RWPE2 (cell line): ENCODE measurements at places on chromosomes 4 and X.
A peak's percentile ranks its signal among the peaks of the same experiment; 100 is the strongest.

GRCh38 chrX:67784712-67785111 is 240.9 kb downstream of the AR start:
- DNase-seq = no peak

GRCh38 chrX:41273638-41274037 is 60.3 kb upstream of the DDX3X start:
- no peak for DNase-seq

DNA sequence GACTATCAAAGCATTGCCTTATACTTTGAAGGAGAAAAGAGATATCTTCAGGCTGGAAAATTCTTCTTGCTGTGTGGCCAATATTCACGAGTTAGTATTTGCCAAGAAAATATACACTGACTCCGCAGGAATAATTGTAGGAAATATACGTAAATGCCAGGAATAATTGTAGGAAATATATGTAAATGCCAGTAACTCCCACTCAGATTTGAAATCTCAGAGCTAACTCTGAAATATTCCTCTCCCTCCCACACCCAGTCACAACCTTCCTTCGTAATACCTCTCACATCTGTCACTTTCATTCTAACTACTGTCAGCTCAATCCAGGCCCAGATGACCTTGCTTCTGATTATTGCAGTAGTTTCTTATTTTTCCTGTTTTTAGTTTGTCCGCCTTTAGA is 73.5 kb downstream of the WDR19 start:
- no peak for DNase-seq

DNA sequence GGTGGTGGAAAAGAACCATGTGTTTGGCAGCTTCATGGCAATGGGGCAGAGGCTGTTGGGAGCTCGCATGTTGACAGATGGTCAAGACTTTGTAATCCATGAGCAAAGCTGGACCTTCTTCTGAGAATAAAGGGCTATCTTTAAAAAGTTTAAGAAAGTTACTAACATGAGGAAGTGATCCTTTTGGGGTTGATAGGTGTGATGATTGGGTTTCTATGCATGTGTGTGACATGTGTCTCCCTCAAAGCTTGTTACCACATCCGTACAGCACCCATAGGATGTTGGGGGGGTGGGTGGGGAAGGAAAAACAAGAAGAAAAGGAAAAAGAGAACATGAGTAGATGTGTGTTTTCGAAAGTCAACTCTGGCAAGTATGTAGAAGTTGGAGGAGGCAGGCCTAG is 123.0 kb upstream of the TLR3 start:
- DNase-seq = no peak

DNA sequence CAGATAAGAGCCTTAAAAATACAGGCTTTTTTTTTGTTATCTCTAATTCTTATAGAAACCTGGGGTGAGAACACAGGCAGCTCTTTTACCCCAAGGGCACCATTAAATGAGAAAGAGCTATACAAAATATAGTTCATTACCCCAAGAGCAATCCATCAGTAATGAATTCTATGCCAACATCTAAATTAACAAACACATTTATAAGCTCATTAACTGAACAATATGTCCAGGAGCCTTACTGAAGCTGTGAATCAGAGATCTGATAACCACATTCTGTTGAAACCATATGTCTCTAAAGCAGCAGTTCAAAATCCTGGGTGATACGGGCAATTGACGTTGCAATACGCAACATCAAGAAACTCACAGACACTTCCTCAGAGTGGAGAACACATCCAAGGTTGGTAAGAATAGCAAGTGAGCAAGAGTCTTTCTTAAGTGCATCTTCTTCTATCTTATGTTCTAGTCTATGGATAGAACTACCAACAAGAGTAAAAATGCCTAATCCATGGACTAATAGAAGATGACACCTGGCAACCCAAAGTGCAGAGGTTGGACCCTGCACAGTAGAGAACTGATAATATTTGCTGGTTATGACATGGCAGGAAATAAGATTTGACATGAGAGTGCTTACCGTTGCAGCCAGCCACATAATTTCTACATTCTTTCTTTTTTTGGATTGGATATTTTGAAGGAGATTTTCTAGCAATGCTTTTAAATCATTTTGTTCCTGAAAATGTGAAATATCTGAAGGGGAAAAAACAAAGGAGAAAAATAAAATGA is 449.3 kb downstream of the IL15 start:
- no peak for DNase-seq

GRCh38 chr4:57071326-57071725 is 38.9 kb downstream of the IGFBP7 start:
- DNase-seq = no peak

- no peak for DNase-seq
Measured at GRCh38 chrX:130669233-130669632, 233.8 kb downstream of the ENOX2 start.

GRCh38 chr4:185840201-185840600 is 28.2 kb upstream of the SORBS2 start:
- no peak for DNase-seq

GRCh38 chr4:86294883-86295282 is 65.0 kb downstream of the MAPK10 start:
- DNase-seq = no peak

DNA sequence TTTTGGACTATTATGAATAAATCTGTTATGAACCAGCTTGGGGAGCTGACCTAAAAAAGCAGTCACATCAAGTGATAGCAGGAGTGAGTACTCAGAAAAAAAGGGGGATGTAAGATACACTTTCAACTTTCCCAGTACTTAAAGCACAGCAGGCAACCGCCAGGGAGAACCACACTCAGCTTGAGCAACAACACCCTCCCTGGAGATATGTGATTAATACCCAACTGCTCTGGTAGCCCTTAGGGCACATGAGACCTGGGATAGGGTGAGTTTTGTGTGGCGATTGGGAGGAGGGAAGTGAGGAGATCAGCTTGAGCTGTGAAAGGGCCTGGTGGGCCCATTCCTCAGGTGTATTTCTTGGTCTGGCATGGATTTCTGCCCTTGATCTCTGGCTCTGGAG is 220.3 kb upstream of the SFRP2 start:
- no peak for DNase-seq

DNA sequence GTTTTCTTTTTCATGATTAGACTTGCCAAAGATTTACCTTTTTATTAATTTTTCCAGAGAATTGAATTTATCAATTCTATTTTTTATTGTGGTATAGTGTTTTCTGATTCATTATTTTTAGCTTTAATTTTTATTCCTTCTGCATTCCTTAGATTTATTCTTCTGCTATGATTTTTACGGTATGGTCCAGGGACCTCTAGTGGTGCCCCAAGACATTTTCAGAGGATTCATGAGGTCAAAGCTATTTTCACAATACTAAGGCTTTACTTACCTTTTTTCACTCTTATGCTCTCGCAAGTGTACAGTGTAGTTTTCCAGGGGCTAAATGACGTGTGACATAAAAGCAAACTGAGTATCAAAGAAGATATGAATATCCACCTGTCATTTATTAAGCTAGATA is 8.0 kb downstream of the RADX start:
- no peak for DNase-seq

- DNase-seq = no peak
Measured at GRCh38 chr4:6986072-6986780, 56.9 kb upstream of the TADA2B start.

- no peak for DNase-seq
Measured at GRCh38 chrX:93420090-93420489, 253.3 kb downstream of the NAP1L3 start.

DNA sequence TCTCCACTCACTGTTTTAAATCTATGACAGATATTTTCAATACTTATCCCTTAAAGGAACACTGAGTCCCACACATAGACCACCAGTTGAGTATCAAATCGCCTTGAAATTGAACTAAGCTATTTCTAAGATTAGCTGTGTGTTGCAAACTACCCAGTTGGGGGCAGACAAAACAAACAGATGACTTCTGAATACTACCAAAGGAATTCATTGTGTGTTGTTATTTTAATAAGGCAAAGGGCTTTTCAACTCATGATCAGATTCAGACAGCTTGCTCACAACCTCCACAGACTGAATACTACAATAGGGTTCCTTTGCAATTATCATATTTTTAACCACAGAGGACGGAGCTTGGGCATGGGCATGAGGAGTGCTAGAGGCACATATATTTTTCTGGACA is 283.0 kb upstream of the GPC4 start:
- no peak for DNase-seq

GRCh38 chr4:149754526-149754925 is 61.1 kb downstream of the IQCM start:
- DNase-seq = no peak

- no peak for DNase-seq
Measured at GRCh38 chr4:95963456-95963855, 123.6 kb downstream of the PDHA2 start.

- no peak for DNase-seq
Measured at GRCh38 chrX:24190500-24191156, 41.1 kb downstream of the ZFX start.

DNA sequence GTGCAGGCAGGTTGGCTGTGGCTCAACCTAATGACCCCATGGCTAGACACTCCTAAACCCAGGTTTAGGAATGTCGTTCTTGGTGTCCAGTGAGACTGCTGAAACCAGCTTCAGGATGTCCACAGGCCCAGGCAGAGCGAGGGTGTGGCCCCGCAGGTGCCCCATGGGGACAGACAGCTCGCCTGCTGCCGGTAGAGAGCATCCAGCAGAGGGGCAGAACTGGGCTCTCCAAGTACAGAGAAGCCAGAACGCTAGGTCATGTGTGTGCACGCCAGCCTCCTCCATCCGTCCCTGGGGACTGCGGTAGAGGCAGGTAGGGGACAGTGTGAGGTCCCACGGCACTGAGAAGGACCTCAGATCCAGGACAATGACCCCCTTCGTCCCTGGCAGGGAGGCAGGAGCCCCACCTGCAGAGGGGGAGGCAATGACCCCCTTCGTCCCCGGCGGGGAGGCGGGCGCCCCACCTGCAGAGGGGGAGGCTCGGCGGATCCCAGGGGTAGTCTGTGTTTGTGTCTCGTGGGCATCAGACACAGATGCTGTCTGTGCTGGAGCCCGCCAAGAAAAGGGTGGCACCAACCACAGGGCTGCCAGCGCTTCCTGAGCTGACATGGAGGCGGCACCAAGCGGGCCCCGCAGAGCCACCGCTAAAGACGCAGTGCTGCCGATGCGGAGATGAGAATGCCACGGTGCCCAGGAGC is 118.4 kb downstream of the FAM53A start:
- peak; percentile 45 for DNase-seq

DNA sequence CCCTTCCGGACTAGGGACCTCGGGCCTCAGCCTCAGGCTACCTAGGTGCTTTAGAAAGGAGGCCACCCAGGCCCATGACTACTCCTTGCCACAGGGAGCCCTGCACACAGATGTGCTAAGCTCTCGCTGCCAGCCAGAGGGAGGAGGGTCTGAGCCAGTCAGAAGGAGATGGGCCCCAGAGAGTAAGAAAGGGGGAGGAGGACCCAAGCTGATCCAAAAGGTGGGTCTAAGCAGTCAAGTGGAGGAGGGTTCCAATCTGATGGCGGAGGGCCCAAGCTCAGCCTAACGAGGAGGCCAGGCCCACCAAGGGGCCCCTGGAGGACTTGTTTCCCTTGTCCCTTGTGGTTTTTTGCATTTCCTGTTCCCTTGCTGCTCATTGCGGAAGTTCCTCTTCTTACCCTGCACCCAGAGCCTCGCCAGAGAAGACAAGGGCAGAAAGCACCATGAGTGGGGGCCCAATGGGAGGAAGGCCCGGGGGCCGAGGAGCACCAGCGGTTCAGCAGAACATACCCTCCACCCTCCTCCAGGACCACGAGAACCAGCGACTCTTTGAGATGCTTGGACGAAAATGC is at the start of gene WAS:
TSS of gene WAS (plus strand) at position 389 of the 572 bp plus-strand sequence. CDS start at position 444, 55 bp downstream.
- no peak for DNase-seq

GRCh38 chr4:52552778-52553177 is 106.3 kb downstream of the USP46 start:
- DNase-seq = no peak

DNA sequence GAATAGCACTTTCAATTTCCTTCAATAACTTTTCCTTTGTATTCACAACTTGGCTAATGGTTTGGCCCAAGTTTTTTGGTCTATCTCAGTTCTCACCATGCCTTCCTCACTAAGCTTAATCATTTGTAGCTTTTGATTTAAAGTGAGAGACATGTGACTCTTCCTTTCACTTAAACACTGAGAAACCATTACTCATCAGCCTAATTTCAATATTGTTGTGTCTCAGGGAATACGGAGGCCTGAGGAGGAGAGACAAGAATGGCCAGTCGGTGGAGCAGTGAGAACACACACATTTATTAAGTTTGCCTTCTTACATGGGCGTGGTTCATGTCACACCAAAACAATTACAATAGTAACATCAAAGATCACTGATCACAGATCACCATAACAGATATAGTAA is 56.7 kb downstream of the TSPAN5 start:
- DNase-seq = no peak

DNA sequence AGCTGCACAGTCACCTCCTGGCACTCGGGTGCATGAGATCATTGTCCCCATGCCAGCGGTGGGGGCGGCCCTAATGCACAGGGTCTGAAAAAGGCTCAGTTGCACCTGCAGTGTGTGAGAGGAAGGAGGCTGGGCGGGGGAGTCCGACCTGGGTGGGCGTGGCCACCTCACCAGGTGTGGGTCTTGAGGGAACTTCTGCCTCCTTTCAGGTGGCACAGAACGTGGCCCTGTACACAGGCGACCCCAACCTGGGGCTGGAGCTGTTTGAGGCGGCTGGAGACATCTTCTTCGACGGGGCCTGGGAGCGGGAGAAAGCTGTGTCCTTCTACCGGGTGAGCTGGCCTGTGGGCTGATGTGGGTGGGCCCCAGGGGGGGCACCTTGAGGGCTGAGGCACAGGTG is 34.3 kb upstream of the HTRA3 start:
- DNase-seq = no peak

- DNase-seq = no peak
Measured at GRCh38 chr4:179625406-179625805, 2183.2 kb upstream of the AGA start.

DNA sequence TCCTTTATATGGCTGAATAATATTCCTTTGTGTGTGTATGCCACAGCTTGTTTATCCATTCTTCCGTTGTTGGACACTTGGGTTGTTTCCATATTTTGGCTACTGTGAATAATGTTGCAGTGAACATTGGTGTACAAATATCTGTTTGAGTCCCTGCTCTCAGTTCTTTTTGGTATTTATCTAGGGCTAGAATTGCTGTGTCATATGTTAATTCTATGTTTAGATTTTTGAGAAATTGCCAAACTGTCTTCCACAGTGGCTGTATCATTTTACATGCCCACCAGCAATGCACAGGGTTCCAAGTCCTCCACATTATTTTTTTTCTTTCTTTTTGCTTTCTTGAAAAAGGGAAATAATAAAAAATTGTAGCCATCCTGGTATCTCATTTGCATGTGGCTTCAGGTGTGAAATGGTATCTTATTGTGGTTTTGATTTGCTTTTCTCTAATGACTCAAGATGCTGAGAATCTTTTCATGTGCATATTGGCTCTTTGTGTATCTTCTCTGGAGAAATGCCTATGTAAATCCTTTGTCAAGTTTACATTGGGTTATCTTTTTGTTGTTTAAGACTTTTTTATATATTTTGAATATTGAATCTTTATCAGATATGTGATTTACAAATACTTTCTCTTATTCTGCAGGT is 129.7 kb downstream of the RAPGEF2 start:
- DNase-seq = no peak

DNA sequence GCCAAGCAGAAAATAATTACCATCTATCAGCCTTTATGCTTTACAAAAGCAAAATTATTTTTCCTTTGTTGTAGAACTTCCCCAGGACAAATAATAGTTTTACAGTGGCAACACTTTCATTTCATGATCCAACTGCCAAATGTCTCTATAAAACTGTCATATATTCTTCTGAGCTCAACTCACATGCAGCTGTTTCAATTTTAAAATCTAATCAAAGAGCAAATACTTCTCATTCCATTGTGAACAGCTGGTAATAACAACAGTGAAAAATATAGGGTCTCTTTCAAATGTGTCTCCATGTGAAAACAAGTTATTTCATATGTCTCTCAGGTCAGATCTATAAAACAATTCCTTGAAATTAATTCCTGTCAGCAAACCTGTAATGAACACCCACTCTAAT is 270.6 kb upstream of the SLC7A11 start:
- no peak for DNase-seq
